ENCODE measurements at places on chromosomes 4 and X.

DNA sequence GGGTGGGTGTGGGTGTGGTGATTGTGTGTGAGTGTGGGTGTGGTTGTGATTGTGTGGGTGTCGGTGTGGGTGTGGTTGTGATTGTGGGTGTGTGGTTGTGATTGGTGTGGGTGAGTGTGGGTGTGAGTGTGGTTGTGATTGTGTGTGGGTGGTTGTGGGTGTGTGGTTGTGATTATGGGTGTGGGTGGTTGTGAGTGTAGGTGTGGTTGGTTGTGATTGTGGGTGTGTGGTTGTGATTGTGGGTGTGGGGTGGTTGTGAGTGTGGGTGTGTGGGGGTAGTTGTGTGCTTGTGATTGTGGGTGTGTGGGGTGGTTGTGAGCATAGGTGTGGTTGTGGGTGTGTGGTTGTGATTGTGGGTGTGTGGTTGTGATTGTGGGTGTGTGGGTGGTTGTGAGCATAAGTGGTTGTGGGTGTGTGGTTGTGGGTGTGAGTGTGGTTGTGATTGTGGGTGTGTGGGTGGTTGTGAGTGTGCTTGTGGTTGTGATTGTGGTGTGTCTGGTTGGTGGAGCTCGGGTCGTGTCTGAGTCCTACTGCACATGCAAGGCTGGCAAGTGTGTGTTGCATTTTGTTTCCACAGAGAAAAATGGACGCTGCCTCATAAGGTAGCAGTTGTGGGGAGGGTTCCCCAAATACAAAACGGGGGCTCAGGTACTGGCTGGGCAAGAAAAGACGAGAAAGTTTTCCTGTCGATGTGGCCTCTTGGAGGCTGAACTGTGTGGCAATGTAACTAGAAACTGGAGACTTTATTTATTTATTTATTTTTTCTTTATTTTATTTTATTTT is 116.7 kb downstream of the UBE2K start:
- DNase-seq = peak; percentile 13

- DNase-seq = no peak
Measured at GRCh38 chr4:141102367-141102766, 30.9 kb downstream of the RNF150 start.

GRCh38 chrX:44903830-44904530 is 31.0 kb downstream of the KDM6A start:
- no peak for DNase-seq

GRCh38 chr4:76765473-76766183 is 132.3 kb downstream of the SOWAHB start:
- DNase-seq = no peak

DNA sequence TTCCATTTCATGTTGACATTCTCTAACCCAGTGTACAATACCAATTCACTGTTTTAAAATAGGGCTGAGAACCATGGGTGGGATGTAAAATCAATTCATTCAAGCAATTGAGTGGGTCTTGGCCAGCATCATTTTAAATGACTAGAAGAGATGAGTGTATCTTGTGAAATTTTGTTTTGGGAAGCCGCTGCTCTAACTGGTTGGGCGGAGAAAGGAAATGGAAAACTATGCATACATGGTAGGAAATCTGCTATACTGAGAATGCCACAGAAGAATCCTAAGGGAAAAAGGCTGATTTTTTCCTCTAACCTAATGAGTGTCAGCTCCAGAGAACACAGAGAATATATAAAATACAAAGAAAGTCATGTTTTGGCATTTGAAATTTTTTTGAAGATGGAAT is 54.8 kb upstream of the DCLK2 start:
- no peak for DNase-seq

DNA sequence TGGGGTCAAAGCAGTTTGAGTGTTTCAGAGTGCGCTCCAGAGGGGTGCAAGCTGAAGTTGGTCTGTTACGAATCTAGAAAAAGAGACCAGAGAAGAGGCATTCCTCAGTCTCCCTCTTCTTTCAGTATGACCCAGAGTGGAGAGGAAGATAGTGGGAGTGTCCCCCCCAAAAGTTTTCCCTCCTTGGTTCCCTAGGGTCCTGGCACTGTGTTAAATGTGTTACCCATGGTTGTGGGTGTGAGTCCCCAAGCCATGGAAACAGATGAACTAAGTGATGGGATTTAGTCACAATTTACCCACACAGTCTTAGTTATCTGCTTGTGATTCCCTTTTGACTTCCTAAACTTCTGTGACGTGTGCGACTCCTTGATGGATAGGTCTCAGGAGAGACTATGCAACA is 27.0 kb upstream of the NAF1 start:
- no peak for DNase-seq

GRCh38 chr4:166501941-166502382 is 628.9 kb downstream of the TLL1 start:
- peak; percentile 3 for DNase-seq

DNA sequence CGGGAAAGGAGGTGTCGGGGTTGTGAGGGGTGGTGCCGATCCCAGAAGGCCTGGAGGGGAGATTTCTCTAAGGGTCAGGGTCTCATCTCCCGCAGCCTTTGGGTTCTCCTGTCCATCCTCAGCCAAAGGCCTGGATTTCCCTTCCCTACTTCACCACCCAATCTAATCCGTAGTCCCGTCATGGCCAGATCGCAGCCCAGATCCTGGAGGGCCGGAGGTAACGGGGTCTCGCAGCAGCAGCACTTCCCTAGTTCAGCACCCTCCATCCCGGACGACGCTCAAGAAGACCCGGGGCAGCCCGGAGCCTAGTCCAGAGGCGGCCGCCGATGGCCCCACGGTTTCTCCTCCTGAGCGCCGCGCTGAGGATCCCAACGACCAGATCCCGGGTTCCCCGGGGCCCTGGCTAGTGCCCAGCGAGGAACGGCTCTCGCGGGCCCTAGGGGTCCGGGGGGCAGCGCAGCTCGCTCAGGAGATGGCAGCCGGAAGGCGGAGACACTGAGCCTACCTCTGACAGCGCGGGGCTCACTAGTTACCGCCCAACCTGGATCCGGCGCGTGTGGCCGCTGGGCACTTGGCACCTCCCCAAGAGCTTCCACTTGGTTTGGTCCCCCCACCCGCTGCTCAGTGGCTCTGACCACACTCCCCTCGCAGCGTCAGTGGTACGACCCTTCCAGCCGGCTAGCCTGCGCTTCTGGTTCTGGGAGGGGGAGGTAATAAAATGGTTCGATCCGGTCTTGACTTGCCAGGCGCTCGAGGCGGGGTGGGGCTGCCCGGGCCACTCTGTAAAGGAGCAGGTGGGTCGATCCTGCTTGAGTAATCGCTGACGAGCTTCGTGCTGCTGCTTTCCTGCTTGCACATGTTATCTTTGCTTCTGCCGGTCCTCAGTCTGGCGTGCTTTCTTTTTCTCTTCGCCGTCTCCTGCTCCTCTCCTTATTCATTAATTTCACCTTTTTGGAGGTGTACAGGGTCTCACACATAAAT is 3.6 kb downstream of the MAGIX start:
- DNase-seq = peak; percentile 70

DNA sequence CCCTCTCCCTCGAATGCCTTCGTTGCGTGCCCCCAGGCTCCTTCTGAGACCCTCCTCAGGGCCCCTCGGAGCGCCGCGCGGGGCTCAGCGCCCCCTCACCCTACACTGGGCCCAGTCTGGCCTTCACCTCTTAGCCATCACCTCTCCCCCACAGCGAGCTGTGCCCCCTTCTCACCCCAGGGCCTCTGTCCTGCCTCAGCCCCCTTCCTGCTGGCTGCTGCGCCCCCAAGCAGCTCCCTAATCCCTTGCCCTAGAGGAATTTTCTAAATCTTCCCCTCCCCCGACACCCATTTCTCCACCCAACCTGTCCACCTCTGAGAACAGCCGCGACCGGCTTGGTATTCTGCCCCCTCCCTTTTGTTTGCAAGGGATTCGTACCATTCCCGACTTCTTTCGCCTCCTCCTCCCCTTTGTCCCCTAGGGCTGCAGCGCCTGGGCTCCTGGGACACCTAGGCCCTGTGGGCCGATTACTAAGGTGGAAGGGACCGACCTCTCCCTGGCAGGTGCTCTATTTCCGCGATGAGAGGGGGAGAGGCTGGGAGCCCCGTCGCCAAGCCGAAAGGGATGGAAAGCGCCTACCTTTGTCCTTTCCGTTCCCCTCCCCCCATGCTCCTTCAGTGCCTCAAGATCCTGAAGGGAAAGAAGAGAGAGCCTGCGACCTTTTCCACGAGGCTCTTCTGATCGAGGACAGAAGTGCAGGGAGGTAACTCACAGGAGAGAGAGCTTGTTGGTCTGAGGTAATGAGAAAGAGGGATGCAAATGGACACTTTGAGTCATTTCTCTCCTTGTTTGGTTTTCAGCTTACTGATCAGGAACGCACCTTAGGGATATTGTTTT is 10.9 kb downstream of the DLG3 start:
- no peak for DNase-seq

GRCh38 chr4:87868522-87868921 is 35.8 kb downstream of the MEPE start:
- DNase-seq = no peak

GRCh38 chr4:165814256-165815020 is 58.6 kb upstream of the TLL1 start:
- DNase-seq = no peak

DNA sequence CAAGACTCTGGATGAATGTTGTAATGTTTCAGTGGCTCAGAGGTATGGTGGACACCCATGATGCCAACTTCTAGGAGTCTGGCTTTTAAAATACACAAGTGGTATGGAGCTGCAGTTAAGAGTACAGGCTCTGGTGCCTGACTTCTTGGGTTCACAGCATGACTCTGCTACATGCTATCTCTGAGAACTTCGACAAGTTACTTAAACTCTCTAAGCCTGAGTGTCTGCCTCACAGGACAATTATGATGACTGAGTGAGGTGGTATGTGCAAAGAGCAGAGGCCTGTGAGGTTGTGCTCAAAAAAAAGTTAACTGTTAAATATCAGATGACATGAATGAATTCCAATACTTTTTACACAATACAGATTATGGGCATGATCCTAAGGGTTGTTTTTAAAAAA is 90.9 kb upstream of the SRD5A3 start:
- DNase-seq = no peak

DNA sequence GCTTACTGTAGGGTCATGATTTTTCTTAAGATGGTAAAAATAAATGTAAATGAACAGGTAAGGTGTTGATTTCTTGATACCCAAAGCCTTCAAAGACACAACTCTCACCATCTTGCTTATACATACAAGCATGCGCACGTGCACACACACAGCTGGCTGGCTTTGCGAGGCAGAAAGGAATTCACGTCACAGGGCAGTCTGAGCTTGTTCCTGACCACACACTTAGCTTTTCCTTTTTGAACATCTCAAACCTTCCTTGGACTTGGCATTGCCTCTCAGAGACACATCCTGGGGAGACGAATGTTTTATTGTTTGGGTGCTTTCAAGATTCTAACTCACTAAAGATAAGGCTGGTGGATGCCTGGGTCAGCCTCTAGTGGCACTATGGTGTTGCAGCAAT is 175.0 kb downstream of the NHS start:
- no peak for DNase-seq

- peak; percentile 78 for DNase-seq
Measured at GRCh38 chrX:72018277-72019112, 107.8 kb downstream of the NHSL2 start.

- no peak for DNase-seq
Measured at GRCh38 chr4:44071959-44072955, 376.4 kb downstream of the KCTD8 start.

- DNase-seq = no peak
Measured at GRCh38 chr4:46270986-46271596, 118.8 kb downstream of the GABRA2 start.

GRCh38 chr4:88533088-88533790 is 9.7 kb upstream of the PYURF start:
- no peak for DNase-seq

GRCh38 chr4:30256116-30256832 is 463.9 kb upstream of the PCDH7 start:
- DNase-seq = no peak

- no peak for DNase-seq
Measured at GRCh38 chr4:7705062-7705461, 234.6 kb downstream of the AFAP1 start.

DNA sequence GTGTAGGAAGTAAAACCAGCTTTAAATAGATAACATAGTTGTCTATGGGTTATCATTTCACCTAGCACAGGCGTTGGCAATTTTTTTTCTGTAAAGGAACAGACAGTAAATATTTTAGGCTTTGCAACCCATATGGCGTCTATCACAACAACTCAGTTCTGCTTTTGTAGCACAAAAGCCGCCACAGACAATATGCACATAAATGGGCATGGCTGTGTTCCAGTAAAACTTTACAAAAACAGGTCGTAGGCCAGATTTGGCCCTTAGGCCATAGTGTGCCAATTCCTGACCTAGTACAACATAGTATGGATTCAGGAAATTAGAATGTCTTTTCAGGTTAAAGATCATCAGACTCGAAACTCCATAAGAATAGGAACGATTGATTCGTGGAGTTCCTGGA is 265.3 kb upstream of the GK2 start:
- DNase-seq = no peak

DNA sequence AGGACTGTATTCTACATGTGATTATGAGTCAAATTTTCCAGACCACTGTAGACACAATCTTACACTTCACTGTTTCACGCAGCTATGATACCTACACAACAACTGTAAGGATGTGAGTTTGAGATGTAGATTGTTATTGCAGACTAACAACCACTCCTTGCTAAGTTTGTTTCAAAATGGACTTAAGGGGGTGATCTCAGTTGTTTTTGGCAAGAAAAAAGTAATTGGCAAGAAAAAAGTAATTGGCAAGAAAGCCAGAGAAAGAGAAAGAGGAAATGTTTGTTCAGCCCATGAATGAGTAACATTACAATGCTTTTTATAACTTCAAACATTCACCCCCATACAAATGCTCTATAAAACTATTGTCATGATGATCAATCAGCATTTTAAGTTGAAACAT is 466.4 kb downstream of the DMD start:
- no peak for DNase-seq
